ENCODE measurements at places on chromosomes 3 and 15.

DNA sequence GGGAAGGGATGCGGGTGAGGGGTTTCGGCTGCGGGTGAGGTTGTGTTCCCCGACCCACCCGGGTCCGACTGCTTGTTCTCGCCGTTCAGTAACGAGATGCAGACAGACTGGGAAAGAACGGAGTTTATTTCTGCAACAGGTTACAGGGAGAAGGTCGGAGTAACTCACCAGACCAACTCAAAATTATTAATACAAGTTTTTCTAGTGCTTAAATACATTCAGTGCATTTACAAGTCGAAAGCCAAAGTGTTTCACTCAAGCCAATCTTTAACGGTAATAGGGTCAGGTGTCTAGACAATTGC is 492 bp upstream of the HIGD1A start:
- no peak for DNase-seq

DNA sequence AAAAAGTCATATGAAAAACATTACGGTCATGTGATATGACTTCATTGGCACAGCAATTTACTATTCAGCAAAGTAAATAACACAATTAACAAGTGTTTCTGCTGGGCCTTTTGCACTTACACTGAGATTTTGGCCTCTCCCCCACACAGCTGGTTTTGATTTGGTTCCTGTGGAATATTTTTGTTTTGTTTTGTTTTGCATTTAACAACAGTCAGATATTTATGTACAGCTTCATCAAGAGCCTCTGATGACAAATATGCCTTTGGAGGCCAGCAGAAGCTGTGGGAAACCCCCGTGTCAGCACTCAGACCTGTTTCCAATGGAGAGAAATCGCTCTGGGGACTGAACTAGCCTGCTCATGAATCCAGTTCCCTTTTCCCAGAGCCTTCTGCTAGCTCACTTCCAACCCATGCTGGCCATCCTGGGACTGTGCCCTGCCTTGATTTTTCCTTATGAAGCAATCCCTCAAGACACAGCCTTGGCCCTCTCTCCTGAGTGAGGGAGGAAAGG is 161.9 kb downstream of the ATG7 start:
- DNase-seq = no peak

DNA sequence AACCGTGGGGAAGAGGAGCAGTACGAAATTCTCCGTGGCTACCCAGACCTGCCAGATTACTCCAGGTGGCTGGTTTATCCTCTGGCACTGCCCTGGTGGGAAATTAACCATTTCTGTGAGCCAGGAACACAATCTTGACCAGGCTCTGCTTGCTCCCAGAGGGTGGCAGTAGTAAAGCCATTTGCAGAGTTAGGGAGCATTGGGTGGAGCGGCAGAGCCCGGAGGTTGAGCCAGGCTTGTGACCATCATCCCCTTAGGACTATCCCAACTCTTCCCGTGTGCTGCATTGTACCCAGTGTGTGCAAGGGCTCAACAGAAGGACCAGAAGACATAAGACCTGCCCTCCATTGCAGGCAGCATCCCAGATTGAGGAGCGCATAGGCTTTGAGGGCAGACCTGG is 5.3 kb downstream of the KNG1 start:
- no peak for DNase-seq

- no peak for DNase-seq
These were observed 620 bp upstream of the TTC23 start for GRCh38 chr15:99250001-99250400.

DNA sequence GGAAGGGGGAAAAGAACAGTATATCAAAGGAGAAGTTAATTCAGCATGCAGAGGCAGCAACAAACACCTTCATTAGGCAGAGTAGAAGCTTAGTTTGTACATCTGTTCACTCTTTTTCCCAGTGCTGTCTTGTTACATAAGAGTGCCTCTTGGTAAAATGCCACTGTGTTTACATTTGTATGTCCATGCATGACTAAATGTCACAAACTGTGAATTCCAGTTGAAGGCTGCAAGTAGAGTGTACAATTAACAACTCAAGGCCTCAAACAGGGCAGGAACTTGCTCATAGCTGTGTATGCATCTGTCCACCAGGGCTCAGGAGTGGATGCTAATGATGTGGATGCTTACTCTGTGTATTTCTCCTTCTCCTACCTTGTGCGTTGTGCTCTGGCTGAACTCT is 214.2 kb upstream of the TPM1 start:
- DNase-seq = no peak

DNA sequence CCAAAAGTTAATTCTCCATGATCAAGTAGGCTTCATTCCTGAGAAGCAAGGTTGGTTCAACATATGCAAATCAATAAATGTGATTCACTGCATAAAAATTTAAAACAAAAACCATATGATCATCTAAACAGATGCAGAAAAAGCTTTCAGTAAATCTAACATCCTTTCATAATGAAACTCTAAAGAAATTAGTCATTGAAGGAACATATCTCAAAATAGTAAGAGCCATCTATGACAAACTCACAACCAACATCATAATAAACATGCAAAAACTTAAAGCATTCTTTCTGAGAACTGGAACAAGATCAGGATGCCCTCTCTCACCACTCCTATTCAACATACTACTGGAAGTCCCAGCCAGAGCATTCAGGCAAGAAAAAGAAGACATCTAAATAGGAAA is 254.1 kb downstream of the AGBL1 start:
- no peak for DNase-seq

DNA sequence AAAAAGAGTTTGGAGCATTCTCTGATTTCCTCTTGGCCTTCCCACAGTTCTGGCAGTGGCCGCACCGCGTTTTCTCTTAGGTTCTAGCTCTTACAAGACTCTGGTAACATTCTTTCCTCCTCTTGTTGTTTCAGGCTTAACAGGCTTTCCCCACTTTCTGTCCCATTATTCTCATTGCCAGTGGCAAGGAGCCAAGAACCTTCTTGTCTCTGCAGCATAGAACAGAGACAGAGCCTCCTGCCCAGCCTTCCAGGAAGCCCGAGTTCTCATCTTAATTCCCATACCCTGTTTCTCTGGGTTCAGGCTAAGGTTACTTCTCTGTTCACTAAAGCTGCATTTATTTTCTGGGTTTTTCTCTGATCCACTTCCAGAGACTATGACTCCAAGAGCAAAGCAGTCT is 61.1 kb downstream of the DUT start:
- no peak for DNase-seq

DNA sequence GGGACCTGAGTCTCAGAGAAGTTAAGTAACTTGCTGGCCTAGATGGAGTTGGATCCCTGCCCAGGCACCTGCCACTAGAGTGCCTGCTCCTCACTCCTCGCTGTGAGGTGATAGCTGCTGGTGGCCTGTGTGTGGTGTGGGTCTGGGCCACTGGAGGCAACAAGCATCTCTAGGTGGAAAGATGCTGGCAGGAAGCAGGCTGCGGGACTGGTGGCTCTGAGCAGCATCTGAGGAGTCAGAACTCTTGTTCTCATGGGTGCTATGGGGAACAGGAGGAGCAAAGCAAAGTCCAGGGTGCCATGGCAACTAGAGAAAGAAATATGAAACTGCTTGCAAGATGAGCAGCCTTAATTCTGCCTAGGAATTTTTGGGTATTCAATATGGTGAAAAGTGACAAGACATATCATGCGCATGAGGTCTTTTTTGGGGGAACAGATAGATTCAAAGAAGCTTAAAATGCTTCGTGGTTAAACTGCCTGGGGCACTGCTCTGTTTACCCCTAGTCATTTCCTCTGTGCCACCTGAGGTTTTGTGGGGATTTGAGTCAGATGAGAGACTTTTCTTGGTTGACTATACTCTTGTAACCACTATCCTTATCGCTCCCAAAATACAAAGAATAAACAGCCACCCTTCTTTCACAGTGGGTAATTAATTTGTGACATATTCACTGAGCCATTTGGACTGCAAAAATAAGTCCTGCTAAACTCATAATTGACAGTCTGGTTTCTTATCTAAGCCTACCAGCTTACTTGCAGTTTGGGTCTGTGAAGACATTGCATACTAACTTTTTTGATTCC is 50.3 kb downstream of the MED12L start:
- DNase-seq = no peak

DNA sequence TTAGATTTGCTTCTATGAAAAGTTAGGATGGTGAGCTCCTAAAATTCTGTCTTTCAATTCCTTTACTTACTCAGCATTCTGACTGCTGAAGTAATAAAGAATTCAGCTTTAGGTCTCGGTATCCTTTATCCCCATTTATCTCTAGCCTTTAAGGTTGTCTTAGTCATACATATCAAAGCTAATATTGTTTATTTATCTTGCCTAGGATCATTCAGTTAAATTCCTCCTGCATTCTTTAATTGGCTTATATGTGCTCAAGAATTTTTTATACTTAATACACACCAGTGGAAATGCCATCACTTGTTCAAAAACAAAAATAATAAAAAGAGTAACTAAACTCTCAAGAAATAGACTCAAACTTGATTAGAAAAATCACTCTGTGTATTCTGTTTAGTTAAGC is 507.0 kb downstream of the ZPLD1 start:
- DNase-seq = no peak

DNA sequence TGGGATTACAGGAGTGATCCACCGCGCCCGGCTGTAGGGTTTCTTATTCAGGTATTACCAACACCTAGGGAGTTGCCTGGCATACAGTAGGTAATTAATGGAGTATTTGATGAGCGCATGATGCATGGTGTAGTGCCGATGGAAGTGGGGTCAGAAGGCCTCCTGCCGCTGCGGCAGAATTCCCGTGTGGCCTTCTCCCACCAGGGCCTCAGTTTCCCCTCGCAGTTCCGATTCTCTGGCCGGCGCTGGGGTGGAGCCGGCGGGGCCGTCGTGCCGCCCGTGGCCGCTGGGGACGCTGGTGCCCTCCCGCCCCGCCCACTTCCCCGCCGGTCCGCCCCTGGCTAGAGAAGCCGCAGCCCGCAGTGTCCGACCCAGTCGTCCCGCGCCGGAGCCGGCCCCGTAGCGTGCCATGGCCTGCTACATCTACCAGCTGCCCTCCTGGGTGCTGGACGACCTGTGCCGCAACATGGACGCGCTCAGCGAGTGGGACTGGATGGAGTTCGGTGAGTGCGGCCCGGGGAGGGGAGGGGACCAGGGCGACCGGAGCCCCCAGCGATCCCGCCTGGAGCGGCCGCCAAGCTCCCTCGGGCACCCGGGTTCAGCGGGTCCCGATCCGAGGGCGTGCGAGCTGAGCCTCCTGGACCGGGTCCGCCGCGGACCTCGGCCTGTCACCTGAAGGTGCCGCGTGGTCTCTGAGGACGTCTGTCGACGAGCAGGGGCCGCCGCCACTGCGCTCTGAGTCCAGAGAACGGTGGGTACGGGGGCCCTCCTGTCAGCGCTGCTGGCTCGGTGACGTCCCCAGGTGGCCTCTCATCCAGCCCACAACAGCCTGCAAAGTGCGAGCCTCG is at the start of gene IRAK2:
Gene IRAK2, plus strand, starts transcription at position 374 of the 848 bp plus-strand sequence. Its CDS starts 36 bp downstream, at position 410.
- DNase-seq = peak; percentile 61

DNA sequence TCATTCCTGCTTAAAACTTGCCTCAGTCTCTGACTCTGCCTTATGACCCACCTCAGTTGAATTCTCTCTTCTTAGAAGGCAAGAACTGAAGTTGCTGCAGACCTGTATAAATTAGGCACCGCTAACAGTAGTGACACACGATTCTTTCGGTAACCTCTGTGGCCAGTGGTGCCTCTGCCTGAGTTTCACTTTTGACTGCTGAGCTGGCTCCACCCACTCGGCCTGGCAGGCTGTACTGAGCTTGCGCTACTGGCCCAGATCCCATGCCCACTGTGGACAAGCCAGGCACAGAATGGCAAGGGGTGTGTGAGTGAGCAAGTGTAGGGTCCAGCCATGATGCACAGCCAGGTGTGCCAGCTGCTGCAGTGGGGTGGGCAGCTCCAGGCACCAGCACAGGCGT is 19.1 kb upstream of the EIF1B start:
- no peak for DNase-seq

DNA sequence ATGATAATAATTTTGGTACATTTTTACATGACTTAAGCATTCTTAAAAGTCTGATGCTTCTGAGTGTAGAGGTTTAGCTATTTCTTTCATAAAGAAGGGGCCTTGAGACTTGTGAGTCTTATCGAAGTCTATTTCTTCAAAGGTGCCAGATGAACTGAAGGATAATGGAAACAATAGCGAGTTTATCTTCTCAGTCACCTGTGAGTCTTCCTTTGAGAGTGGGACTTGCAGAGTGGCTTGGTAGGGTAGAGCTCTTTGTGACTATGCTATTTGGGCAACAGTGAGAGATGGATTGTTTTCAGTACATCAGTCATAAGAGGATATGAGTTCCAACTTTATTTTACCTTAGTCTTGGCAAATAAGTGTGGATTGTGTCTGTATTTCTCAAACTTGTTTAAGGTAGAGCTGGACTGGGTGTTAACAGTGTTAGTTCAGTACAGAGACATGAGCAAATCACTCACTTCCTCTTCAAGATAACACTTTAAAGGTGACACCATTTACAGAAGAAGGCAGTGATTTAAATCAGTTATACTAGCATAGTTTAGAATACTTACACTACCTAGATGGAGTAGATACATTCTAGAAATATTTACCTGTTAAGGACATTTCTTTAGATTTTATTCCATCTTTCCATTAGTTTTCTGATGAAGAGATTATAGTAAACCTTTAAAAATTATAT is 3.2 kb downstream of the AKAP13 start:
- no peak for DNase-seq

DNA sequence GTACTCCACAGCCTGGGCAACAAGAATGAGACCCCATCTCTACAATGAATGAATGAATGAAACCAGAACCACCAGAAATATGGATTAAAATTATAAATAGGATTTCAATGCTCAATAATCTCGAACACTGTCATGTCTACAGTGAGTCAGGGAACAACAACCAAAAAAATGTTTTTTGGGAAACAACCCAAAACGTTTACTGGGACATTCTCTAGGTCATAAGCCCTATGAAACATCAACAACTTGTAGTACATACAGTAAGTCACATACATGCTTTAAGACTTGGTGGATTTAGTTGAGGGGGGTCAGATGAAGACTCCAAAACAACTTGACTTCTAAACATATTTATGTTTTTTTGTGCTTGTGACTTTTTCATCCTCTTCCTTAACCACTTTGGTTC is 511.2 kb downstream of the FOXP1 start:
- DNase-seq = no peak

GRCh38 chr3:32285891-32286290 is 47.4 kb downstream of the CMTM8 start:
- DNase-seq = no peak

DNA sequence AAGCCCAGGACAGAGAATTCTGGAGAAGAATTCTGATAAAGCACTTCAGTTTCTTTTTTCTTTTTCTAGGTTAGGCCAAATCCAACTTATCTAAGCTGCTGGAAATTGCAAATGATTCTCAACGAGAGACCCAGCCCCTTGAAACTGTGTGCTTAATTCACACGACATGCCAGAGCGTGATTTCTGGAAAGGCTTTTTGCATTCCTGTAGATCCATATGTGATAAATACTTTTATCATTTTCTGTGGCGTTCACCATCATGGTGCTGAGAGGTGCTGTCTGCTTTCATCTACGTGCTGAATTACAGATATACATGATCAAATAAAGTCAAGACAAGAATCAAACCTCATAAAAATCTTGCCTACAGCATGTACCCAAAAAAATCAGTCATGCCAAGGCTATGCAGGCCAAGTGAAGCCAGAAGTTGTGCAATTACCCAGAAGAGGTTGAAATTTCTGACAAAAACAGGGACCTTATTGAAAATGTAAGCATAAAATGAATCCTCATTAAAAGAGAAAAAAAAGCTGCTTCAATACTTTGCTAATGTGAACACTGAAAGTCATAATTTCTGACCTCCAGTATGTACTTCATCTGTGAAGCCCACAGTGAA is 10.8 kb upstream of the MEF2A start:
- no peak for DNase-seq
